ENCODE measurements at places on chromosomes 3 and 15. TPM values are rescaled to one million over a fixed set of nuclear protein-coding genes. Genes with fewer than 3 reads are reported as not detected.

ADAMTSL3 gene
- total RNA-seq = 6.2 TPM

TEX9 gene
- total RNA-seq = 9.0 TPM

- H3K36me3 ChIP-seq = no peaks in the 10 kb centered on the region
- peaks cover 5% of the 10 kb centered on the region for H3K27me3 ChIP-seq
- H3K27ac ChIP-seq = no peak overlapping the region
- H3K4me3 ChIP-seq = no peak overlapping the region
- peaks cover 2% of the 10 kb centered on the region for H3K4me1 ChIP-seq
Observed at GRCh38 chr15:73865904-73866303, 7.5 kb upstream of the TBC1D21 start.

- H3K4me1 ChIP-seq = no peaks in the 10 kb centered on the region
- no peaks in the 10 kb centered on the region for H3K36me3 ChIP-seq
- no peak for DNase-seq
- H3K27me3 ChIP-seq = no peaks in the 10 kb centered on the region
Observed at GRCh38 chr3:10437995-10438901, 67.1 kb downstream of the ATP2B2 start.

GRCh38 chr3:65897766-65898165 lies 141.0 kb downstream of the MAGI1 start:
- H3K36me3 ChIP-seq = no peaks in the 10 kb centered on the region
- DNase-seq = no peak
- peaks cover 15% of the 10 kb centered on the region for H3K4me1 ChIP-seq
- H3K4me3 ChIP-seq = no peak overlapping the region
- no peaks in the 10 kb centered on the region for H3K27me3 ChIP-seq
